ENCODE measurements at places on chromosomes 13 and 19.

GRCh38 chr13:98761986-98762616 is 9.6 kb upstream of the SLC15A1 start:
- DNase-seq, result no peak

DNA sequence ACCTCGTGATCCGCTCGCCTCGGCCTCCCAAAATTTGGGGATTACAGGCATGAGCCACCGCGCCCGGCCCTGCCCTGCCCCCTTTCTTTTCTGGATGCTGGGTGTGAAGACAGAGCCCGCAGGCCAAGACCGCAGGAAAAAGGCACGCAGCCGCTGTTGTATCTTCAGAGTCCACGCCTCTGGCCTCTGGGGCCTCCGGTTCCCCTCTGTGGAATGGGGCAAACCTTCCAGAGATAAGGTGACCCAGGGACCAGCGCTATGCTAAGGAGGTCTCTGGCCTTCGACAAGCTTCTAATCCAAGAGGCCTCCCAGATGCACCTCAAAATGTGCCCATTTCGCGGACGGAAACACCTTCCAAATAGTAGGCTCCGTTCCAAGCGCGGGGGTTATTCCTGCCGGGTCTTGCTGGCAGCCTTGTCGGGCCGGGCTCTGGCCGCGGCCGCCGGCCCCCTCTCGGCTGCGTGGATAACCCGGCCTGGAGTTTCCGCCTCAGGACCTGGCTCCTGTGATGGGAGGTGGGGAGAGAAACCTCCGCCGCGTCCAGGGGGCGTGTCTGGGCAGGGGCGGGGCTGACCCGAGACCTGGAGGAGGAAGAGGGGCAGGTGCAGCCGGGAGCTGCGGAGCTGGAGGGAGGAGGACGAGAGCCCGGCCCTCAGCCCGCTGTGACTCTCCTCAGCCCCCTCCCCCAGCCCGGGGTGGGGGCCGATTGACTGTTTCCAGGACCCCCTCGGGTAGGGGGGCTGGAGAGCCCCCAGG is 13.1 kb downstream of the TJP3 start:
- DNase-seq, result peak; percentile 35

DNA sequence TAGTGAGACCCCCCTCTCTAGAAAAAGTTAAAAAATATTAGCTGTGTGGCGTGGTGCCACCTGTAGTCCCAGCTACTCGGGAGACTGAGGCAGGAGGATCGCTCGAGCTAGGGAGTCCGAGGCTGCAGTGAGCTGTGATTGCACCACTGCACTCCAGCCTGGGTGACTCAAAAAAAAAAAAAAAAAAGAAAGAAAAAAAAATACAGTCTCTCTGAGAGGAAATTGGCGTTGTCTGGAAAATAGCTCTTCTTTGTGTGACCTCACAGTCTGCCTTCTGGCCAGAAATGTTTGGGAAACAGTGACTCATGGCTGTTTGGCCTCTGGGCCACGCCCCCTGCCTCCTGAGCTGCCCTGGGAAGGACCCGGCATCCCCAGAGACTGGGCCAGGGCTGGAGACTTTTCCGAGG is 10.7 kb downstream of the MARCHF2 start:
- DNase-seq, result peak; percentile 42

DNA sequence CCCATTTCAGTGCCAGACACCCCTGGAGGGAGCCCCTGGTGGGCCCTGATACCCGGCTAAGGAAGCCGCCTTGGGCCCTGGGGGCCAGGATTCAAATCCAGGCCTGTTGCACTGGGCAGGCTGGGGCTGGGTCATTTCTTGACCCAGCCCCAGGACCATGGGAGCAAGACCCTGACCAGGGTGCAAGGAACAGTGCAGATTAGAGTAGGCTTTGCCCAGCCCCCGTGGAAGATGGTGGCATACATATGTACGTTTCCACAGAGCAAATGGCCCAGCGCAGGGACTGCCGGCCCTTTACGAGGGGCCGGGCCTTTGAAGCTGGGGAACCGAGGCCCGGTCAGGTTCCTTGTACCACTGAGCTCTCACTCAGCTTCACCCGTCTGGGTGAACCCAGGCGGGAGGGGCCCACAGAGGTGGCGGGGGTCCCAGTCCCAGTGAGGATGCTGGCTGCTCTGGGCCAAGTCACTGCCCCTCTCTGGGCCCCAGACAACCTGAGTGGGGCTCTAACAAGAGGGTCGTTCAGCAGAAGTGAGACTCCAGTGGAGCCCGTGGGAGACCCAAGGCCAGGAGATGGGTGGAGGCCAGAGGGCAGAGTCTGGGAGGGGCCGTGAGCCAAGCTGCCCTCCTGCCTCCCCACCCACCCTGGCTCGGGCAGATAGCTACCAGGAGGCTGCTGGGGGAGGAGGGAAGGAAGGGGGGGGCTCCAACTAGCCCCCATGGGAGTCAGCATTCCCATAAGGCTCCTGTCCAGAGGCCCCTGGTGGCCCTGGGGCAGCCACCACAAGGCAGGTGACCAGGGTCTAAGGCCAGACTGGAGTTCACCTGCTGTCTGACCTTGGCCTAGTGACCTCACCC is 2.7 kb downstream of the MKNK2 start:
- no peak for DNase-seq

- no peak for DNase-seq
Observed at GRCh38 chr19:37992761-37993160, 85.8 kb downstream of the SIPA1L3 start.

DNA sequence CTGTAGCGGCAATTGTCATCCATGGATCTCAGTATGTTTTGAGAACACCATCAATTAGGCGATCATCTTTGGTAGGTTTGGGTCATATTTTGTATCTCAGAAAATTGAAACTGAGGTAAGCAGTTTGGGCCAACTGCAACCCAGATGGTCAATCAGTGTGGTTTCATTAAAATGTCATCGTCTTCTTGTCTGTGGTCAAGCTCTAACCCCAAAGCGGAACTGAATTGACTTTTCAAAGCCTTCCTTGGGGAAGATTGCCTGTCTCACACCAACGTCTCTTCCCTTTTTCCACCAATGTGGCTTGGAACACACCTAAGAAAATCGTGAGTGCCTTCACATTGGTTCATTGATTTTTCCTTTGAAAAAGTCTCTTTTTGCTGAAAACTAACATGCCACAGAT is 56.3 kb upstream of the UBAC2 start:
- DNase-seq, result no peak

GRCh38 chr19:11159598-11160439 is 4.2 kb upstream of the SPC24 start:
- DNase-seq, result no peak

DNA sequence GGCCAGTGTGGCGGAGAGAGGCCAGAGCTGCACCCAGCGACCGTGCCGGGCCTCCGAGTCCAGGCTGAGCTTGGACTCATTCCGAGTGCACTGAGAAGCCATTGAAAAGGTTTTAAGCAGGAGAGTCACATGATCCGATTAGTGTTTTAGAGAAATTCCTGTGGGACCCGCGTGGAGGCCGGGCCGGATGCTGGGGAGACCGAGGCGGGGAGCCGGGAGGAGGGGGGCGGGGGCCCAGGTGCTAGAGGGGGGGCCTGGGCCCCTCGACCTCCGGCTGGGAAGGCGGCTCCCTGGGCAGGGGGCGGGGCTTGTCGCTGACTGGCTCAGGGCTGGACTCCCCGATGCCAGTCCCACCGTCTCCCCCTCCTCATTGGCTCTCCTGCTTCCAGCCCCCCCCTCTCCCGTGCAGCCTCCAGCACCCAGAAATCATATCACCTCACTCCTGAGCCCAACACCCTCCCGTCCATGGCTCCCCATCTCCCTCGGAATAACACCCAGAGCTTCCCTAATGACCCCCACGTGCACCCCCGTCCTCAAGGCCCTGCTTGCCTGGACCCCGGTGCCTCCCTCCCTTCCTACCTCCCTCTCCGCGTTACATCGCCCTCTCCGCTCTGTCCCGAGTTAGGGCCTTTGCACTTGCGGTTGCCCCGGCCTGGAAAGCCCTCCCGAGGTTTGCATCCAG is 5.2 kb upstream of the ZNF579 start:
- DNase-seq, result no peak

GRCh38 chr19:5507065-5507909 is 52.1 kb downstream of the ZNRF4 start:
- no peak for DNase-seq

DNA sequence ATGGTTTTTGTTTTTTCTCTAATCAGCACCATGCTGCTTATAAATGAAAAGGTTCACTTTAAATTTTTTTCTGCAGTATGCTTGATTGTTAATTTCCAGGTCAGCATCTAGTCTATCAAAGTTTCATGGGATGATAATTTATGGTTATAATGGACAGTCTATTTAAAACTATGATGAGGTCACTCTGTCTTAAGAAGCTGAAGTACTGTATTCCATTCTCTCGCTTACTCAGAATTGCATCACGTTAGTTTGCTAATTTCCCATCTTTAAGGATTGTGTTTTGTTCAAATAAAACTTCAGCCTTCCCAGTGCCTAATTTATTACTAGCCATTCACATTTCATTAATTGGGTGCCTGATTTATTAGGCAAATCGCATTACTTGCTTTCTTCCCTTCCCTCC is 94.3 kb downstream of the GPC6 start:
- DNase-seq, result no peak

- no peak for DNase-seq
Observed at GRCh38 chr19:6532244-6532999, 1.6 kb downstream of the TNFSF9 start.

DNA sequence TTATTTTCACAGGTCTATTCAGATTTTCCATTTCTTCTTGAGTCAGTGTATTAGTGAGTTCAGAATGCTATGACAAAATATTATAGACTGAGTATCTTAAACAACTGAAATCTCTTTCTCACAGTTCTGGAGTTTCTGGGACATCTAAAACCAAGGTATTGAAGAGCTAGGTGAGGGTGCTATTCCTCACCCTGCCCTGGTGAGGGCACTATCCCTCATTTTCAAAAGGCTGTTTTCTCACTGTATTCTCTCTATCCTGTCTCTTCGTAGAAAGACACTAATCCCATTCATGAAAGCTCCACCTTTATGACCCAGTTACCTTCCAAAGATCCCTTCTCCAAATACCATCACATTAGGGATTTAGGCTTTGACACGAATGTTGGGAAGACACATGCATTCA is 1617.1 kb downstream of the PCDH9 start:
- no peak for DNase-seq

DNA sequence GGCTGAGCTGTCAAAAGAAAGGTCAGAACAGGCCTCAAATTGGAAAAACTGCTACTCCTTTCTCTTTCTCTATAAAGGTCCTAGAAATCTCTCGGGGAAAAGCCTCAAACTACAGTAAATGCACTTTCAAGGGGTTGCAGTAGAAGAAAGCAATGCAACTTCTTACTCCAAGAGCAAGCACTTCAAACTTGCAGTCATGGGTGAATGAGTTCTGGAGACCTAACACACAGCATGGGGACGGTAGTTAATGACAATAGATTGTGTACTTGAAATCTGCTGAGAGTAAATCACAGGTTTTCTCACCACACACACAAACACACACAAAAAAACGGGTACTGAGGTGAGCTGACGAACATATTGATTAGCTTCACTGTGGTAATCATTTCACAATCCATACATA is 11.8 kb downstream of the TUBGCP3 start:
- no peak for DNase-seq

DNA sequence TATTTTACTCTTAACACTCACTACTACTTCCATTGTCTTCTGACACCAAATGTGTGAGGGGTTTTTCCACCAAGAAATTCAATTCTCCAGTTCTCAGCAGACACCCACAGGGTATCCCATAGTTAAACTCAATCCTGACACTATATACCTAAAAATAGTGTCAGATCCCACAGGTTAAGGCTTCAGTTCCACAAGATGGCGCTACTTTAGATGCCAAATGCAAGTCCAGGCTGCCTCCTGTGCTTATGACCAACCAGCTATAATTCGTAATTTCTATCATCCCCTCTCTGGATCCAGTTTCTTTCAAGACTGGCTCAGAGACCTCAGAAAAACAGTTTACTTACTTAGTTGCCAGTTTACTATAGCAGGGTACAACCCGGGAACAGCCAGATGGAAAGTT is 1146.2 kb upstream of the SPRY2 start:
- DNase-seq, result no peak

DNA sequence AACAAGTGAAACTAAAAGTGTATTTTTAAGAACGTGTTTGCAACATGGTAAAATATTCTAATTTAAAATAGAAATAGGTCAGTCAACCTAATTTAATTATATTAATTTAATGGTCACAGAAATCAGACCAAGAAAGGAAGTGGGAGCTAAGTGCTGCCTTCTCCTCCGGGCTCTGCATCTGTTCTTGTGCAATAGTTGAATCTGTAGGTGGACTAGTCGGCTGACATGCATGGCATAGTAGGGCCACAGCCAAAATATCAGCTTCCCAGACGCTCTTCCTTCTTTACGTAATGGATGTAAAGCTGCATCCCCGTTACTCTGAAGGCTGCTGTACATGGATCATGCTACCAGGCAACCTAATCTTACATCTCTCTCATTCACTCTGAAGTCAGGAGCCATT is 47.3 kb downstream of the COL4A1 start:
- no peak for DNase-seq

DNA sequence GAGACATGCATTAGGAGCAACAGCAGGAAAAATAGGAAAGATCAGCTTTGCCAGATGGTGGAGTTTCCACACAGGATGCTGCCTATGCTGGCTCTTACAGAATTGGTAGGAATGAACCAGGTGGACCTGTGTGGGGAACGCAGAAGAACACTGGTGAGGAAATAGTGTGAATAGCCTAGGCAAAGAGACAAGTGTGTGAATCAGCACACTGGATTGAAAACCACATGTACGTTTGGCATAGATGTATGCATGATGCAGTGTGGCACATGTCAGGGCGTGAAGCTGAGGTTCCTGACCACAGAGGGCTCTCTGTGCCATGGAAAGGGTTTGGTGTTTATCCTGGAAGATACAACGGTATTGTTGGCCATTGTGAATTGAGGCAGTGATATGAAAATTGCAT is 156.5 kb upstream of the SLC10A2 start:
- DNase-seq, result no peak

- no peak for DNase-seq
Observed at GRCh38 chr13:102913914-102914313, 68.1 kb downstream of the ERCC5 start.

DNA sequence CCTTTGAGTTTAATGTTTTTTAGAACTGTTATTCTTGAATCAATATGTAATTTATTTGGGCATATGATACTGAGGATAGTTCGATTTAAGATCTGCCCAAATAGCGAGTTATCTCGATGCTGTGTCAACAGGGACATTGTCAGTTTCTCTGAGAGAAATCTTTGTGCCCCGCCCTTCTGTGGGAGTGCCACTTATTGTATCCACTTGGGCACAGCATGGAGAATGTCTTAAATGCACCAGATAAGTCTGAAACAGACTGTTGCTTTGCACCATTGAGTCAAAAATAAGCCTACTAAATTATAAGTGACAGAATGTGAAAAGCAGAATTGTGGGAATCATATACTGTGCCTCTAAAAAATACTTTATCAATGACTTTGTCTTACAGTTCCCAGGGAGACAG is 45.6 kb downstream of the RNASEH2B start:
- no peak for DNase-seq

- no peak for DNase-seq
Observed at GRCh38 chr13:44920013-44920412, 69.3 kb downstream of the NUFIP1 start.

DNA sequence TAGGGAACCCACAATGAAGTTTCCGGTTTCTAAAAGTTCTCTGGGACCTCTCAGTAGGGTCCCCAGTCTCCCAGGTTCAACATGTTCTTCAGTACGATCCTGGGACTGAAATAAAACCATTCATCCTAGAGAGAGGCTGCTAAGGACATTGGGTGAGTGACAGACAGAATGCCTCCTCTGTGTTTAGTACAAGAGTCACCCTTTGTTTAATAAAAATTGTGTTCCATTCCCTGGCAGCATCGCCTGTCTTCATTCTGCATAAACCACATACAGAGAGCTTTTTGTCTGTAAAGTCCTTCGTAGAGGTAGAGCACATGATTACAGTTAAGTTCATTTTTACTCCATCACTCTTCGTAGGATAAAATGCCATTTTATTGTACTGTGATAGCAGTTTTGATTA is 95.3 kb upstream of the GPR12 start:
- no peak for DNase-seq

GRCh38 chr19:55544776-55545439 is 435 bp downstream of the SBK3 start:
- DNase-seq, result no peak

Data from bone marrow (tissue), 2 donors.